ENCODE measurements at places on chromosomes 11 and 22.

DNA sequence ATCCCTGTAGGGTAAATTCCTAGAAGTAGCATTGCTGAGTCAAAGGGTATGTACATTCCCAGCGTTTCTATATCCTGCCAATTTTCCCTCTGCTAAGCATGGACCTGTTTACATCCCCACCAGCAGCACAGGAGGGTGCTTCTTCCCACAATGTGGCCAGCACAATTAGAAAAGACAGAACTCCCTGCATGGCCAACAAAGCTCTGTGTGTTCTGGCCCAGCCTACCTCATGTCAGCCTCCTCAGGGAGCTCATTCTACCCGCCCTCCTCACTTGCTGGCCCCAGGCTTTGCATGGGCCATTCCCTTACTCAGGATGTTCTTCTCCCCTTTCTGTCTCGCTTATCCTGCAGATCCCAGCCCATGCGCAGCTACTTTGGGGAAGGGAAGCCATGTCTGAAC lies 186.1 kb downstream of the DSCAML1 start:
- no peak for DNase-seq

DNA sequence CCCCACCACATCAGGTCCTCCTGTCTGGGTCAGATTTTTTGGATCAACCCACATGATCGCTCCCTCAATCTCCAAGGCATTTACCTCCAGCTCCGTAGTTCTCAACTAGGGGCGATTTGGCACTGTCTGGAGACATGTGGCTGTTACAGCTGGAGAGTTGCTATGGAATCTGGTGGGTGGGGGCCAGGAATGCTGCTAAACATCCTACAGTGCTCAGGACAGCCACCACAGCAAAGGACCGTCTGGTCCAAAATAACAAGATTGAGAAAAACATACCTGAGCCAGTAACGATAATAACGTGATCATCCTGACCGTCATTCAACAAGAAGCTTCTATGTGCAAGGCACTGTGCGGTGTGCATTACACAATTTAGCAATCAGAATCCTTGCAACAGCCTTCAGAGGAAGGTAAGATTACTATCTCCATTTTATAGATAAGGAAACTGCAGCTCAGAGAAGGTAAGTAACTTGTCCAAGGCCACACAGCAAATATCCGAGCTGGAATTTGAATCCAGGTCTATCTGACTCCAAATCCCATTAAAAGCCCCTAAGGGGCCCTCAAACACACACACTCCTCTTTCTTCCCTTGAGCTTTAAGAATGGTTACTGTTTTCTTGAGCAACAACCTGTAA lies 14.3 kb upstream of the CRY2 start:
- DNase-seq = no peak

DNA sequence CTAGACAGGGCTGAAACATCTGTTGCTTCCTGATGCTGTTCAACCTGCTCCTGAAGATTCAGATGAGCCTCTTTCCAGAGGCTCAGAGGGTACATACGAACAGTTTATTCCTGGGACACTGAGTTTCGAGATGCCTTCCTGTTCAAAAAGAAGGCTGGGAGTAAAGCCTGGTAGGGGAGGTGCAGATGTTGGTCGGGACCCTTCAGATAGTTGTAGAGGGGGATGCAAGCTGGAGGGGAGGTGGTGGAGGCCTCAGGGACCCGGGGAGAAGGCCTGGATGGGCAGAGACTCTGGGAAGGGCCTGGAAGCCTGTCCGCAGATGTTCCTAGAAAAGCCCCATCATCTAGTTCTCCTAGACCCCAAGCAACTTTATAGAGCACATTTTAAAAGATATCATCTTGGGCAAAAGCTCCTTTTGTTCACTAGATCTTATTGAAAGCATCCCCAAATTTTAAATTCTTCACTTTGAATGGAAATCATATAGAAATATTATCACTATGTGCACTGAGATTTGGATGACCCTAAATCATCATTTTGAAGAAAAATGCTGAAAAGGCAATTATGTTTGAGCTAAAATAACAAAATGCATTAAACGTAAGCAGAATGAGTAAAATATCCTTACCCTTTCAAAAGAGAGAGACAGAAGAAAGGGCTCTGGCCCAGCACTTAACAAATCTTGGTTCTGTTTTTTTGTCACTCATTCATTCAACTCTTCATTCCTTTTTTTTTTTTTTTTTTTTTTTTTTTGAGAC lies 41.2 kb downstream of the RTL6 start:
- DNase-seq = no peak

- no peak for DNase-seq
Measured at GRCh38 chr11:14094481-14095037, 132.0 kb downstream of the SPON1 start.

- peak; percentile 29 for DNase-seq
Measured at GRCh38 chr22:19629720-19630419, 84.4 kb upstream of the SEPTIN5 start.

GRCh38 chr22:29207562-29208501 lies 2.1 kb downstream of the EMID1 start:
- no peak for DNase-seq

GRCh38 chr22:50173311-50173982 lies 2.9 kb downstream of the PANX2 start:
- DNase-seq = no peak

DNA sequence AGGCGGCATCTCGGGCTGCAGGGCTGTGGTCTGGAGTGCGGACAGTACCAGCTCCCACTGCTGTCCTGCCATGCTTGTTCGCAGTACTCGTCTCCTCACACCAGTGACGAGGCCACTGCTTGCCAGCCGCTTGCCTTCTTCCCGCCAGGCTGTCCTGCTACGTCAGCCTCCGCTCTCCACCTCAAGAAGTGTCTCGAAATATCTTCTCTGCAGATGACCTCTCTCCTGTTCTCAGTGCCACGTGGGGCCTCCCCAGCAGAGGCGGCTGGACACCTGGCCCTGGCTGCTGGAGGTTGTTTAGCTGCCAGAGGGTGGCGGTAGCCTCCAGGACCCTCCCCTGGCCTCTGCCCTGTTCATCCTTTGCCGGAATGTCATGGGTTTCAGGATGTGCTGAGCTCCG lies 3.1 kb upstream of the CCDC188 start:
- DNase-seq = no peak

GRCh38 chr22:19818324-19819207 lies 36.1 kb downstream of the GNB1L start:
- no peak for DNase-seq

GRCh38 chr11:122601141-122602125 lies 54.1 kb upstream of the UBASH3B start:
- peak; percentile 91 for DNase-seq

DNA sequence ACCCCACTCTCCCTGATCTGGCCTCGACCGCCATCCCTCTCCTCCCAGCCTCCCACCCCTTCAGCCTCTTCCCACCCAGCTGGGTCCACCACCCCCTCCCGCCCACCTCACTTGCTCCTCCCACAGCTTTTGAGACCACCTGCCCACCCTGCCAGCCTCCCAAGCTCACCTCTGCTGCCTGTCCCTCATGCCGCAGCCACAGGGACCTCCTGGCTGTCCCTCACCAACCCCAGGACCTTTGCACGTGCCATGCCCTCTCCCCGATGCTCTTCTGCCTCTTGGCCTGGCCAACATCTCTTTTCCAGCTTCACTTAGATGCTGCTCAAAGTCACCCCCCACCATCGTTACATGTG lies 6.5 kb downstream of the PNPLA5 start:
- DNase-seq = no peak

DNA sequence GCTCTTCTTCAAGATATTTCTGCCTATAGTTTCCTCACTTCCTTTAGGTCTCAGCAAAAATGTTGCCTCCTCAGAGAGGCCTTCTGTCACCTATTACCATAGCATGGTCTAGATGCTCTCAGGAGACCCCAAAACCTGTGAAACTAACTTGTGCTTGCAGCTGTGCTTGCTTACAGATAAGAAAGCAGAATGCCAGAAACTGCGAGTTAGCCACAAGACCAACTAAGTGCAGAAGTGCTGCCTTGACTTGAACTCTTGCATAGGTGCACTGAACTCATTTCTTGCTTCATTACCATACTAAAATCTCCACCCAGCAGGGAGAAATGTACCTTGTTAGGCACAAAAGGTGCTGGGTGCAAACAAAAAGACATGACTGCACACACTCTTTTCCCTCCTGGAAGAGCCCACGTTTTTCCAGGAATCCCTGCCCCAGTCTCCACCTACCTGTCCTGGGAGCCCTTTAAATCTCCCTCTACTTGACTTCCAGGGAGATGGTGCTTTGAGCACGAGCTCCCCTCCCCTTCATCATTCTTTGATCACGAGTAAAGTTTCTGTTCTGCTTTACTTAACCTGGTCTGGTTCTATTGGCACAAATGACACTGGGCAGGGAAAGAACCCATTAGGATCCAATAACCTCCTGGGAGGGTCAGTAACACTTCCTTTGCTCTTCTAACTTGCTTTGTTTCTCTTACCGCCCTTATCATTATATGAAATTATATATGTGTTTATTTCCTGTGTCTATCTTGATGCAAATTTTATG lies 137.7 kb upstream of the DDI1 start:
- no peak for DNase-seq

- DNase-seq = no peak
Measured at GRCh38 chr11:17906436-17906835, 106.4 kb downstream of the SERGEF start.

DNA sequence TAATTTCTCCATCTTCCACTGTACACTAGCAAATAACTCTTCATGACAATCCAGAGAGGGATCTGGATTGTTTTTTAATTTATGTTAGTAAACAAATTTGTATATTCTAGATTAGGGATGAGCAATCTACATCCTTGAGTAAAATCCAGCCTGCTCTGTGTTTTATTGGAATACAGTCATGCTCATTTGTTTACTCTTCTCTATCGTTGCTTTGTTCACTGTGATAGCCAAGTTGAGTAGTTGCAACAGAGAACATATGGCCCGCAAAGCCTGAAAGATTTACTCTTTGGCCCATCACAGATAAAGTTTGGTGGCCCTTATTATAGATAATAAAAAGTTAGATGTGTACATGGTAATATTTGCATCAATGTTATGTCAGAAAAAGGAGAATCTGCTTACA lies 6.2 kb upstream of the BLID start:
- DNase-seq = no peak

GRCh38 chr22:32765132-32765618 lies 36.3 kb upstream of the TIMP3 start:
- no peak for DNase-seq

GRCh38 chr22:41780746-41781505 lies 19.6 kb upstream of the CCDC134 start:
- DNase-seq = peak; percentile 1

GRCh38 chr22:18091916-18092526 lies 14.2 kb downstream of the PEX26 start:
- no peak for DNase-seq

GRCh38 chr11:95520369-95521132 lies 269.0 kb downstream of the FAM76B start:
- DNase-seq = no peak

DNA sequence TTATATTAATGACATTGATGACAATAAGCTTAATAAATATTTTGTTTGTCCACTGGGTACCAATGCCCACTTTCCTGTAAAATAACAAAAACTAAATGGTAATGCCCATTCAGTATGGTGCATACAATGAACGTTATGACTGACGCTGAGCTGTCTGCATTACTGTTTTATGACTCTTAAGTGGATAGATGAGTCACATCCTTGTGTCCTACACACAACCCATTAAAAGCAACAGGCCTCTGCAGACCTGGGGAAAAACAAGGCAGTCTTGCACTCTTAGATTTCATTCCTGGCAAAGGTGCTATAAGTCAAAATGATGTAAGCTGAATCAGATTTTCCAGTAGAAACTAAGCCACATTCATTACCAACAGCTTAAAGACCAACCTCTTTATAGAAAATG lies 176.3 kb upstream of the TMEM45B start:
- peak; percentile 76 for DNase-seq

GRCh38 chr11:129825380-129825779 lies 9.7 kb downstream of the TMEM45B start:
- no peak for DNase-seq

- no peak for DNase-seq
Measured at GRCh38 chr11:69760319-69760718, 14.8 kb downstream of the FGF4 start.

- DNase-seq = no peak
Measured at GRCh38 chr11:6812390-6813005, 13.0 kb upstream of the OR6A2 start.
